NCI-H1092 (cell line): ENCODE measurements at places on chromosomes 3 and 15.

GRCh38 chr3:171323938-171324536 is 136.2 kb downstream of the TNIK start:
- no peak for DNase-seq

DNA sequence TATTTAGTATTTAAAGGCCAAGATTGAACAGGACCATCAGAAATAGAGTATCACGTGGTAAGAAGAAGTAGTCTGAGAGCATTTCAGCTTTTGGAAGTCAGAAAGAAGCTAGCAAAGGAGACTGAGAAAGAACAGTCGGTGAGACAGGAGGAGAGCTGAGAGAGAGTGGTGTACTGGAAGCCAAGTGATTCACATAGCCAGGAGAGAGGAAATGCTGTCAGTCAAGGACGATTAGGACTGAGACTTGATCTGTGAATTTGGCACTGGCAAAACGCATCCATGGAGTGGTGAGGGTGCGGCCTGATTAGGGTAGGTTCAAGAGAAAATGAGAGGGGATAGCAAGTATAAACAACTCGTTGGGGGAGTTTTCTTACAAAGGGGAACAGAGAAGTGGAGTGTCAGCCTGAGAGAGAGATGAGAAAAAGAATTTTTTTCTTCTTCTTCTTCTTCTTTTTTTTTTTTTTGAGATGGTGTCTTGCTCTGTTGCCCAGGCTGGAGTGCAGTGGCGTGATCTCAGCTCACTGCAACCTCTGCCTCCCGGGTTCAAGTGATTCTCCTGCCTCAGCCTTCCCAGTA is 44.9 kb downstream of the CHD2 start:
- DNase-seq, result no peak

DNA sequence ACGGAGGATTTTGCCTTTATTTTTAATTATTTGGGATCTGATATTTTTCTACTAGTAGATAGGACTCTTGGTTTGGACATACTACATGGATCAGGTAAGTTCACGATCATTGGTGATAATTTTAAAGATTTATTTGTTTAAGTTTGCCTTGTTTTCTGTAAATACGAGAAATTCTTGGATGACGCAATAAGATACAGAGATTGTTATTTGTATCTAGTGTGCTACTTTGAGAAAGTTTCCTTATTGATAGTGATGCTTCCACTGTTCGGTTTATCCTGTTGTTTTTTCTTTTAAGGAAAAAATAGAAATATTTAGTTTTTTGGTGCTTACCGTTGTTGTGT is 577 bp downstream of the CHD2 start:
- DNase-seq, result no peak

DNA sequence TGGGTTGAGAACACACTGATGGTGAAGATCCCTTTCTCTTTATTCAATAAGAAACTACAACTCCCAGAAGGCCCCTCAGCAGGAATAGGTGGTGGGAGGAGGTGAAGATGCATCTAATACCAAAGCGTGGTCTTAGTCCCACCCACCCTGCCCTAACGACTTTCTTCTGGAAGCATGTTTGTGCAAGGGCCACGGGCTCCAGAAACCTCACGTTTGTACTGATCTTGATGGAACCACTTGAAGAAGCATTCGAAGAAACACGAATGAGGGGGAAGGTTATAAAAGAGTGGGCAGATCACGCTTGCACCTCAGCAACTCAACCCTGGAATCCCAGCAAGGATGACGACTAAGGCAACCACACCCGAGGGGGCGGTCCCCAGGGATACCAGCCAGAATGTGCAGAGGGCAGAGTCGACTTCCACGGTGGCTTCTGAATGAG is 10.6 kb upstream of the SLC25A36 start:
- DNase-seq, result no peak

GRCh38 chr15:35834216-35834830 is 288.4 kb upstream of the DPH6 start:
- DNase-seq, result no peak

GRCh38 chr3:188341501-188341900 is 187.5 kb downstream of the LPP start:
- DNase-seq, result no peak

- no peak for DNase-seq
Measured at GRCh38 chr3:42688487-42689420, 3.4 kb downstream of the KLHL40 start.

GRCh38 chr3:147410526-147411237 is 1.5 kb downstream of the ZIC1 start:
- DNase-seq, result no peak

DNA sequence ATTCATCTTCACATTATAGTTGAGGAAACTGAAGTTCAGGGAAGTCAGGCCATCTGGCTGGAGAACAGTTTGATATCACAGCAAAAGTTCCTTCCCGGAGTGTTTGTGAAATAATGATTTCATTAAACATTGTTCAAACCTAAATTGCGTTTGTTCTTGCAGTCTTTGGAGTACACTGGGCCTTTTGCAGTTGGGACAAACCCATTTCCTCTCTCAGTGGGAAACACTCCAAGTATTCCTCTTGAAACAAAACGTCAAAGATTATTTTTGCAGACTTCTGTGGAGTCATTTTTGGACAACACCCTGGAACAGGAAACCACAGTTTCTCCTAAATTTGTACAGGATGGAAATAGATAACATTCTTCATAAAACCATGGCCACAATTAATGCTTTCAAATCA is 287.5 kb downstream of the PTPRG start:
- DNase-seq, result no peak

DNA sequence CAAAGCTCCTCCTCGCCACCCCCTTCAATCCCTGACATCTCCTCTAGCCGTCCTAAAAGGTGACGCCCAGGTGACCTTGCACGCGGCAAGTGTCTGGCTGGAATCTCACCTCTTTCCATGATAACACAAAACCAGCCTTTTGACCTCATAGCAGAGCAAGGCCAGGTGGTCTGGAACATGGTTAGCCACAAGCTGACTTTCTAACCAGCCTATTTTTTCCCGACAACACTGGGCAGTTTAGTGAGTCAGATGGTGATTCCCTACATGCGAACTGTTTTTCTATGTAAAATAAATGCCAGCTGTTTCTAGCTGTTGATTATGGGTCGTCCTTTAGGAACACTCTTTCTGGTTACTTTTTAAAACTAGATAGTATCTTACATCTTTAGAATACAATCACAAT is 243.0 kb downstream of the CD47 start:
- DNase-seq, result no peak

DNA sequence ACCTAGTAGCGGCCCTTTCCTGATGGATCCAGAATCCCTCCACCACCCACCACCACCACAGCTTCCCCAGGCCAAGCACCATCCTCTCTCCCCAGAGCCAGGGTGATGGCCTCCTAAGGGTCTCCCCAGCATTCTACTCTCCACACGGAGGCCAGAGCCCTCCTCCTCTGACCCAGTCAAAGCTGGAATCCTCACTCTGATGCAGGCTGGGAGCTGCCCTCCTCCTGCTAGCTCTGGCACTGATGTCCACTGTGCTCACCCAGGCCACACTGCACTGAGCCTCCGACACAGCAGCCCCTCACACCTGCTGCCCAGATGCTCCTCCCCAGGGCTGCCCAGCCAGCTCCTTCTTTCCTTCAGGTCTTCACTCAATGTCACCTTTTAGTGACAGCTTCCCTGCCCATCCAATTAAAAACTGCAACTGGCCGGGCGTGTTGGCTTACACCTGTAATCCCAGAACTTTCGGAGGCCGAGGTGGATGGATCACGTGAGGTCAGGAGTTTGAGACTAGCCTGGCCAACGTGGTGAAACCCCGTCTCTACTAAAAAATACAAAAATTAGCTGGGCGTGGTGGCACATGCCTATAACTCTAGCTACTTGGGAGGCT is 21.0 kb downstream of the XXYLT1 start:
- no peak for DNase-seq

- no peak for DNase-seq
Measured at GRCh38 chr15:99631255-99631654, 65.5 kb downstream of the MEF2A start.

GRCh38 chr3:100023595-100023994 is 90.7 kb downstream of the FILIP1L start:
- DNase-seq, result no peak

DNA sequence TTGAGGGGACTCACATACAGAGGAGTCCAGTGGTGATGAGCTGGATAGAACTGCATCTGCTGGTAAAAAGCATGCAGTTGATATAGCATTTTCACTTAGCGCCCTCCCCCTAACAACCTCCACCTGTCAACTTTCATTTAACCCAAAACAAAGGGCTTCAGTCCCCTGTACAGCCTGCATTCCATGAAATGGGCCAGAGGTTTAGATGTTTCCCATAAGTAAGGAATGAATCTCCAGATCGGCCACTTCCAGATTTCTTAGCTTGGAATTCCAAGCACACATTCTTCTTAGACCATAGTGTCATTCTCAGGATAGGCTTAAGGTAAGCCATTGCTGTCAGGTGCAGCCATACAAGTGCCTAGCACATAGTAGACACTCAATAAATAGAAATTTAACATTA is 32.9 kb upstream of the BFSP2 start:
- no peak for DNase-seq

GRCh38 chr15:39388118-39388517 is 192.8 kb upstream of the THBS1 start:
- no peak for DNase-seq

- DNase-seq, result no peak
Measured at GRCh38 chr15:31376511-31376910, 49.9 kb downstream of the KLF13 start.

DNA sequence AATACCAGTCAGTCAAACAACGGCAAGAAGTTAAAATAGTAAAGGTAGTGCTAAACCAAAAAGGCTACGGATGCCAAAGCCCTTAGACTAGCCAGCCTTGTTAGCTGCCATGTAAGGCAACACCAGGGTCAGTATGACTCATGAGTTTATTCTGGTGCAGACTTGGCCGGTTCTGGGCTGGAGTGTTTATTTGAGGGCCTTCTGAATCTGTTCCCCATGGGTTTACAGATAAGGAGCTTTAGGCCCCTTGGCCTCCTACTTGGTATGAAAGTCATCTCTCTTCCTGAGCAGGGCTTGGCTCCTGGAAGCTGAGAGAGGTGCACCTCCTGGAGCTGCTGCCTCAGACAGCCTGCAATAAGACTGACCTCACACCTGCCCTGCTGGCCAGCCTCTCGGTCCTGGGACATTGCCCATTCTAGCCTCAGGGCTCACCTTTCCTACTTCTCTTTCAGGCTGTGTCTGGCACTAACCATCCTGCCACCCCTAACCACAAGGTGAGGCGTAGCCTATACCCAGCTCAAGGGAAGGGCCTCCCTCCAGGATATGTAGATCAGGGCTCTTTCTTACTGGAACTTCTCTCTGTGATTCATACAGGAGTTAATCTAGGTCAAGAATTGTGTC is 10.4 kb upstream of the RTP1 start:
- no peak for DNase-seq

DNA sequence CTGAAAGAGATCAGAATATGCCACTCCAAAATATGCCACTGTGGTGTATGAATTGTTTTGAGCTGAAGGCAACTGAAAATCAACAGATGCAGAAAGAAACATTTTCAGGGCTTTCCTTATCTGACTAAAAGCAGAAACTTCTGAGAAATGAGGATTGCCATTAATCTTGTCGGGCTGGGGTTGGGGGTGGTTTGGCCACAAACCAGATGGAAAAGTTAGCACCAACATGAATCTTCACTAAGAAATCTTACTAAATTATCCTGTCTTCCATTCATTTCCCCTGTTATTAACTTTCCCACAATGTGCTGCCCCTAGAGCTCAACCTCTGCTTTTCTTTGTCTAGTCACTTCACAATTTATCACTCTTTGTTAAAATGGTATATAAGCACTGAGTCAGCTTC is 229.9 kb upstream of the GADL1 start:
- DNase-seq, result no peak

- DNase-seq, result no peak
Measured at GRCh38 chr3:114231616-114232015, 5.8 kb downstream of the ZNF80 start.

DNA sequence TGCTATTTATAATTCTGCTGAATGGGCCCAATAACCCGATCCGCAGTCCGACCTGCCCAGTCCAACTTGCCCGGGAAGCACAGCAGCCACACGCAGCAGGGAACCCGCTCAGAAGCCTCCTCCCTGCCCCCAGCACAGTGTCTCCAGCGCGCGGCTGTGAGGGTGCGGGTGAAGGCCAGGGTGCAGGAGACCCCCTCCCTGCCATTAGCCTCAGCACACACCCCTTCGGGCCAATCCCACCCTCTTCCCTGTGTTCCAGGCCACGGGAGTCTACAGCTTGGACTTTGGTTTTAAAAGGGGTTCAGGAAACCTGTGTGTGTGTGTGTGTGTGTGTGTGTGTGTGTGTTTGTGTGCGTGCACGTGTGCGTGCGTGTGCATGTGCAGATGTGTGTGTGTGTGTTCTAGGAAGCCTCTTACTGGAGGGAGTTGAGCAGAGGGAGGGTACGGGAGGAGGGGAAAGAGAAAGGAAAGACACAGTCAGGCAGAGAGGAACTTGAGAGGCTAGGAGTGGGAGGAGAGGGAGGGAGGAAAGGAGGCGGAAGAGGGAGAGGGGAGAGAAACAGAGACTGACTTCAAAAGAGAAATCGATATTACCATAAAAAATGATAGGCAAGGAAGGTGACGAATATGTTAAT is 34.2 kb downstream of the ATP2B2 start:
- no peak for DNase-seq

GRCh38 chr3:108887777-108888176 is 65.2 kb downstream of the TRAT1 start:
- no peak for DNase-seq

DNA sequence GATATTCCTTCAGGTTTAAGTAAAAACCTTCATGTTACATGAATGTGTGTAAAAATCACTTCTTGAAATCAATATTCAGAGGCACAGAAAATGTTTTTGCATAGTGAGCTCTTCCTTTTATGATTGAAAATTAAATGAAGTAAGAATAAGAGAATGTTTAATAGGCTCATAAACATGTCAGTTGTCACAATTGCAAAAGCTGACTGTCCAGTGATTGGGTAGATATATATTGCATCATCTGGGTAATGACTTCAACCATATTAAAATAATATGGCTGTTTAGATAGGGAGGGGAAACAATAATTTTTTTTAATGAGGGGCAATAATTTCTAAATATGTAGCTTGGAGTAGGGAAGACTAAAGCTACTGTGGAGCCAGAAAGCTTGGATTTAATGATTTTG is 529.8 kb upstream of the GOLIM4 start:
- DNase-seq, result no peak

- DNase-seq, result no peak
Measured at GRCh38 chr3:122794779-122795673, at the start of gene SLC49A4. Gene SLC49A4 (plus strand): TSS chr3:122795069. CDS start chr3:122795193, 124 bp downstream.

GRCh38 chr15:25810631-25811091 is 52.5 kb downstream of the ATP10A start:
- no peak for DNase-seq

- no peak for DNase-seq
Measured at GRCh38 chr3:151724576-151725562, 8.9 kb upstream of the AADACL2 start.
